ENCODE measurements at places on chromosomes 1 and 21.

GRCh38 chr1:203188686-203189232 is 2.3 kb upstream of the CHI3L1 start:
- no peak for DNase-seq

DNA sequence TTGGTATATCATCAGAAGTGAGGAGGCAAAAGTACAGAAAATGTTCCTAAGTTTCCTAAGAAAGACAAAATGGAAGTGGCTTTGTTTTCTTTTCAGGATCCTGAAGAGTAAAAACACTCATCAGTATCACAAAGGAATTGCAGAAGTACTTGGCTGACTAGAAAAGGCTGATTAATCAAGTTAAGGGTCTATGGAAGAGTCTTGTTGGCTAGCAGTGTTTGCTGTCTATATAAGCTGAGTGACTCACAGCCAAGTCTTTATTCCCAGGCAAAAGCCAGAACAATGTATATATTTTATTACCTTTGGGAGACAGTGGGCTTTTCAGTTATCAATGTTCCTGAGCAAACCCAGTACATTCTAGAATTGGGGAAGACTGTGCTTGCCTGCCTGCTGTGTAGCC is 777.0 kb downstream of the PLA2G4A start:
- DNase-seq: no peak

GRCh38 chr1:175735144-175735543 is 8.3 kb downstream of the TNR start:
- no peak for DNase-seq

DNA sequence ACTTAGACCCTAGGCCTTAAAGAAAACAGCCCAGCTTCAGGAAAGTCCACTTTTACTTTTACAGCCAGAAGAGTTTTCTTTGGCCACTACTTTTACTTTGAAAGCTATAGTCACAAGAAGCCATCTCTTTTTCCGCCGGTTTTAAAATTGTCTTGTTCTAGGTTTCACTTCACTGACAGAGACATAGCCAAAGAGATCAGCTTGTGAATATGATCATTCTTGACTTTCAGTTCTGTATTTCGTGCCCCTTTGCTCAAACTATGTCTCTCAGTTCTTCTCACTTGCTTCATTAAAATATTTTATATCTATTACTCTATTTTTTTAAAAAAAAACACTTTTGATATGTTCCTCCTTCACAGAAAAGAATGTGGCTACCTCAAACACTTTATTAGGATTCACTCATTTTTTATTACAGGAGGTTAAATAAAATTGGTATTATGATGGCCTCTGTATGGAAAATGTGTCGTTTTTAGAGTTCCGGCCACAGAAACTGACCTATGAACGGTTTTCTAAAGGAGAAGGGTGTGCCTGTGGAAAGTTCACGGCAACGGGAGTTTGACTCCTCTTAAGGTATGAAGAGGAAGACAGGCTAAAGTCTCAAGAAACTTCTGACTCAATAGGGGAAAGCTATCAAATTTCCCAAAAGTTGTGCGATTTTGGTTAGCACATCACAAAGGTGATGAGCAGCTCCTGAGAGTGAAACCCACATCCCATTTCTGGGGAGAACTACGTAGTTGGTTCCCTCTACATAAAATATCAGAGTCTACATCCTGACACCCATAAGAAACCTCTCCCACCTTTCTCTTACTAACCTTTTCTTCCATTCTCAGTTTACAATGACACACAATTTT is 1.2 kb downstream of the MCOLN2 start:
- DNase-seq: peak; percentile 20

DNA sequence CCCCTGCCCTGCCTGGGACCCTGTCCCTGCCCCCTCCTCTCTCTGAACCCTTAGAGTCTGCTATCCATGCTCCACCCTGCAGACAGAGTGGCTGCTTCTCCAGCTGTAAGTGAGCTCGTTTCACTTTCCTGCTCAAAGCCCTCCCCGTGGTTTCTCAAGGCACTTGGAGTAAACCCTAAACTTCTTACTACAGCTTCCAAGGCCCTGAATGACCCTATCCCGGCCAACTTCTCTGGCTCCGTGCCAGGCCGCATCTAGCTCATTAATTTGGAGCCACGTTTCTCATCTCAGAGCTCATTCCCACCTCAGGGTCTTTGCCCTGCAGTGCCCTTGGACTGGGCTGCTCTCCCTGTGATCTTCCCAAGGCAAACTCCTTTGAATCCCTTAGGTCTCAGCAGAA is 235.1 kb upstream of the RUNX1 start:
- no peak for DNase-seq

GRCh38 chr1:199168888-199169585 is 530.2 kb downstream of the PTPRC start:
- DNase-seq: peak; percentile 51

DNA sequence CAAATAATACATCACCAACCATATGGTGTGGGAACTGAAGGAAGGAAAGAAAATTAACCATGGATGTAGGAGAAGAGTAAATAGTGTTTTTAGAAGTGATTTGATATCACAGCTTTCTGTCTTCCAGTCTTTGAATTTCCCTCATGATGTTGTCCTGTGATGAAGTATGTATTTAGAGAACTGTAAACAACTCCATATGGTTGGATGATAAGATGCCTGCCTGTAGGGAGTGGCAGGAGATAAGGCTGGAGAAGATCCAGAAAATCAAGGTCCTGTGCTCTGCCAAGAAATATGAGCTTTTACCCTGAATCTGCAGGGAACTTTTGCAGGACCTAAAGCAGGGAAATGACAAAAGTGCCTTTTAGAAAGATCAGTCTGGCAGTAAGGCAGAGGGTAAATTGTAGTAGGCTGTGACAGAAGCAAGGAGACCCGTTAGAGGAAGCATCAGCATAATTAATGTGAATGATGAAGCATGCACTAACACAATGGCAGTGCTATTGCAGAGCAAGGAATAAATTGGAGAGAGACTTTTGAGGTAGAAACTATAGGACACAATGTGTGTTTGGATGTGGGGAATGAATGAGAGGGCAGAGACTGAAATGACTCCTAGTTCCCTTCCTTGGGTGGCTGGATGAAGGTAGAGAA is 21.9 kb downstream of the CEPT1 start:
- DNase-seq: no peak

DNA sequence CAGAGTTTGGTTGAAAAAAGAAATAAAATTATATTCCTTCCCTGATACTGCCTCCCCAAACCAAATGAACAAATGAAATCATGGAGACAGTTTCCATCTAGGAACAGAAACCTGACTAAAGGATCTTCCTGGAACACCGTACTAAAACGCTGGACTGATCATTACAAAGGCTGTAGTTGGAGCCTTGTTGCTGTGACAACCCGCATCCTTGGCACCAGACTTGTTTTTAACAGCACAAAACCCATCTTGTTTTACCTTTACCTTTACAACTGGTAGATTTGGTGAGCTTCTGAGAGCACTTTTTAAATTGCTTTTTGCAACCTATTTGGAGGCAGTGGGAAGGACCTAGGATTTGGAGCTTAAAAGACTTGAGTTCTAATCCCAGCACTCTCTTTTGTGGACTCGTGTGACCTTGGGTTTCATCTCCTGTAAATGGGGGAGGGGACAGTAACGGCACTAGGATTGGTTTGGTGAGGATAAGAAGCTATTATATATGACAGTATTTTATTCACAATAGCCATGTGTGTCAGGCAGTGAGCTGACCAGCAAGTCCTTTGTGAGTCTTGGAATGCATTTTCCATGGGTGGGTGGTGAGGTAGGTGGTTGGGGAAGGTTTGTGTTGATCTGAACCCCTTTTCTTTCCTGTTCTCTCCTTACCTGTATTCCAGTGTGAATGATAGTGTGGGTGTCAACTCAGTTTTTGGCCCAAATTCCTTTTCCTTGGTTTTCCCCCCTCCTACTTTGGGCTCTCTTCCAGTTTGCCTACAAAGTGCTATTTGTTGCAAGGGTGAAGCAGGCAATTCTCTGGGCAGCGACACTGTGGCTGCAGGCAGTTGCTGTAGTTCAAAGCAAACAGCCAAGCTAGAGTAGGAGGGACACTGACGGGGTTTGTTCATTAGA is 12.6 kb downstream of the LRRC8D start:
- DNase-seq: no peak

GRCh38 chr1:28196330-28196729 is 19.8 kb upstream of the PTAFR start:
- no peak for DNase-seq

- DNase-seq: no peak
Observed at GRCh38 chr1:106780066-106780465, 276.4 kb upstream of the PRMT6 start.

GRCh38 chr1:209379280-209379679 is 204.2 kb upstream of the CAMK1G start:
- no peak for DNase-seq

DNA sequence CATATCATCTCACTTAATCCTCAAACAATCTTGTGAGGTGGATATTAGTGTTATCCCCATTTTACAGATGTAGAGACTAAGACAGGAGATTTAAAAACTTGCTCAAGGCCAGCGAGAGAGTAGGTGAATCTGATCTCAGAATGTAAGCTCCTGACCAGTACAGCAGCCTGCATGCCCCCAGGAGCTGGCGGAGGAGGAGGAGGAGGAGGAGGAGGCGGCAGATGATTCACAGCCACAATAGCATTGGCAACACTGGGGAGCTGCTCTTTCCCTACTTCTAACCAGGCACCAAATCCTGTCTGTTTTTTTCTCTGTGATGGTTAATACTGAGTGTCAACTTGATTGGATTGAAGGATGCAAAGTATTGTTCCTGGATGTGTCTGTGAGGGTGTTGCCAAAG is 243.2 kb downstream of the ATG4C start:
- DNase-seq: no peak

DNA sequence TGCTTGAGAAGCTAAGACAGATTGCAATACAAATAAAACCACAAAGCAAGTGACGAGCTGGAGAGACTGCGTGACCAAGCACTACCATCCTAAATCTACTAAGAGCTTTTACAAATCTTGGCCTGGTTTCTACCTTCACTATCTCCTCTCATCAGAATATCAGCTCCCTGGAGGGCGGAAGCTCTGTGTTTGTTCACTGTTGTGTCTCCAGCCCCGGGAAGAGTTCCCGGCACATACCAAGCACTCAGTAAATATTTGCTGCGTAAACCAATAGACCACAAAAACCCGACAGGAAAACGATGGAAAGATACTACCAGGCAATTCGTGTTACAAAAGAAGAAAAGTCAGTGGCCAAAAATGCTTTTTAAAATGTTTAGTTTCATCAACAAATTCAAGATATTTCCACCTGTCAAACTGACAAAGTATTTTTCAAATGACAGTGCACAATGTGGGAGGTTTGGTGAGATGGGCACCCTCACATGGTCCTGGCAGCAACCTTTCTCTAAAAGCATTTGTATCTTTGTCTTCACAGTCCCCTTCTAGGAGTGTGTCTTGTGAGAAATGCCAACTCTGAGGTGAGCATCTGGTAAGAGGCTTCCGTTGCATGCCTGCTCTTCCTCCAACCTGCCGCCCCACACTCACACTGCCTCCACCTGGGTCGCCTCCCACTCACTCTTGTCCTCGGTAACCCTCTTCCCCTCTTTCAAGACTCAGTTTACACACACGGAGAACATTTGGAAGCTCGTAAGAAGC is 34.7 kb downstream of the SLC1A7 start:
- DNase-seq: no peak

DNA sequence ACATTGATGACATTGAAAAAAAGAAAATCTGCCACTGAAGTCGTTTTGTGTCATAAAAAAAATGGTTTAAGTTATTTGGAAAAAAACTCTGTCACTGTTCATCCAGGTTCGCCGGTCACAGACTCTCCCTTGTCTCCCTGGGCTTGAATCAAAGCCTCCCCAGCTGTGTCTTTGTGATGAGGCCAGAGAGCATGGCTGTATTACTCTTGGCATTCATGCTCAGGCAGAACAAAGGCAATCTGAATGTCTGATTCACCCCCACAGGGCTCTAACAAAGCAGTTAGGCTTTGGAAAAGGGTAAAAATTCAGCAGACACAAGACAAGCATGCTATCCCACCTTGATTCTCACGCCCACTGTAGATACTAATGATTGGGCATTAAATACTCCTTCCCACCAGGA is 304.3 kb upstream of the PLD5 start:
- no peak for DNase-seq

- no peak for DNase-seq
Observed at GRCh38 chr1:109931189-109931731, 20.6 kb downstream of the CSF1 start.

DNA sequence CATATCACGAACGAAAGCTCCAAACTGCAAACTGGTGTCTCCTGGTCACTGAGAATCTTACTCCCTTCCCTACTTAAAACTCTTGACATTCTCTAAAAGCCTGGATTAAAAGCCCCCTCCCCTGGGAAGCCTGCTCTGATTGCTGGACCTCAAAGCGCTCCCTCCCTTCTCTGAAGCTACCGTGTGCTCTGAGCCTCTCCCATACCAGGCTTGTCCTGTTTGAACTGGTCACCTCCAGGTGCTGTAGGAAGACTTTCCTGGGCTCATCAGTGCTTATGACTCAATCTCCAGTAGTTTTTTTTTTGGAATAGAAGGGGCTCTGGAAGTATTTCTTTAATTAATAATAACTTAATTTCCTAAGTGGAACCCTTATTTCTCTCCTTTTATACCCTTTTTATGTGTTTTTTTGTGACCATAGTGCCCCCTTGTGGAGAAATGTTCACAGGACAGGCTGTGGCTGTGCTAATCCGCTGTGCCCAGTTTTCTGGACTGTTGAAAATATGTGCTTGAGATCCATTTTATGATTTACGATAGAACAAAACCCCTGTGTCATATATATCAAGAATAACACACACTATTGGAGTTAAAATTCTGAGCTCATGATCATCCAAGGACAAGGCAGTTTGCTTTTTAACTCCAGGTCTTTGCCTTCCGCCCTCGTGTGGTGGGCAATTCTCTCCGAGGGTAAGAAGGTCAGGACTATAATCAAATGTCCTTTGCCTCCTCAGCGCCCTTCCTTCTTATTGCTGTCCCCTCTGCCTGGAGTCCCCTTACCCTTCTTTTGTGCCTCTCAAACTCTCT is 16.9 kb downstream of the MTARC1 start:
- DNase-seq: no peak

DNA sequence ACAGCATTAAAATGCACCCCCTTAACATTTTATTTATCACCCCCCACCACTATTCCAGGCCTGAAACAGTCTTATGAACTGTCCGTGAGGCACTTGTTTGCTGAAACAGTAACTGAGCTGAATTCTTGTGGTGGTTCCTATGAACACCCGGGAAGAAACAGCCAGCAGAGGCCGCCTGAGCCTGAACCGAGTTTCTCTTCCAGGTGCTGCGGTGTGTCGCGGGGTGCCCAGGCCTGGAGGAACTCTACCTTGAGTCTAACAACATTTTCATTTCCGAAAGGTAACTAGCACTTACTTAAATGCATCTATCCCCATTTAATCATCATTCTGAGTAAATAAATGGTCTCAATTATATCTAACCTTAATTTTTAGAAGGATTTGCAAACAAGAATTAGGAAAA is 66.8 kb downstream of the TBCE start:
- no peak for DNase-seq

GRCh38 chr1:187641463-187641862 is 812.7 kb downstream of the PLA2G4A start:
- DNase-seq: no peak

DNA sequence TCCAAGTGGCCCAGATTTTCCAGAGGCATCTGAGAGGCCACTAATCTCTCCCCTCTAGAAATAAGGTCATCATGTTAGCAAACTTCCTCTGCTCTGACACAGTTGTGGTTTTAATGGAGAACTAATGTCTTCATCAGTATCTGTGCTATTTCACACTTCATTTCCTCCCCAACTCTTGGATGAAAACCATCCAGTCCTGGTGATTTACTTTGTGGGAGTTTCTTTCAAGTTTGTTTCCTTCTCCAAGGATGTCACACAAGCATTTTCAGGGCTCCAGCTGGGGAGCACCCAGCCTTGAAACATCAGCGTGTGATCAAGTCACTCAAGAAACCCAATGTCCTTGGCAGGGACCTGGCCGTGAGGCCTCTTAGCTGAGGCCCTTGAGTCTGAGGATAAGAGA is 38.8 kb downstream of the TBX15 start:
- no peak for DNase-seq

- no peak for DNase-seq
Observed at GRCh38 chr1:152718238-152718637, 10.3 kb downstream of the LCE4A start.

Data from central memory CD4-positive, alpha-beta T cell (primary cell).